ENCODE measurements at places on chromosomes 3 and 15.

DNA sequence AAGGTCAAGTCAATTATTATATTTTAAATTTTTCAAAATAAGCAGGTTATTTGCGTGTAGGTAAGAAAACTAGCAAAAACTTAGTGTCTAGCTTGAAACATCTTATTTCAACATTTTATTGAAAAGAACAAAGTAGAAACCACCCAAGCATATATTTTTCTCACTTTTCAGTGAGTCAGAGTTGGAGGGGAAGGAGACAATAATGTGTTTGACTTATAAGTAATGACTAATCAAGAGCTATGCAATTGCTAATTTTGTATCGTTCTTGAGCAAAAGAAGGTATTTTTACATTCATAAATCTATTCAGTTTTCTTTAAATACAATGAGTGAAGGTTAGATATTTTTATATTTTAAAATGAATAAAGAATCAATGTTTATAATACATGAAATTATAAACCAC, 54.4 kb upstream of the P2RY1 start:
- DNase-seq, result no peak

DNA sequence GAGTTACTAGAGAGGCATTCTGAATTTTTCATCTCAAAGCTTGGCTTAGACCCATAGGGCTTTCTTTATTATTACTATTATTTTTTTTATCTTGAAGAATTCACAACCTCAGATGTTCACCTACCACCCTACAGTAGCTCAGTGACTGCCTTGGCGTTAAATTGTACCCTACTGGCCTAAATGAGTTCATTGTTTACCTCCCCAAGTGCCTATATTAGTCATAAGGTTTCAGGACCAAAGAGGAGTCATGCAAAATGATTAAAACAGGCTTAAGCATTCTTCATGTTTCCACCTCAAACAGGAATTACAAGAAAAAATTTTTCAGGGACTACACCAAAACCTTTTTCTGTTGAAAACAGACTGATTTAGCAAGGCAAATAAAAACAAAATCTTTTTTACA, 751.5 kb downstream of the SQOR start:
- DNase-seq, result no peak

GRCh38 chr3:169998668-169999131, 32.1 kb downstream of the SEC62 start:
- DNase-seq, result no peak

- no peak for DNase-seq
Measured at GRCh38 chr3:97937205-97937604, 35.0 kb downstream of the RIOX2 start.

DNA sequence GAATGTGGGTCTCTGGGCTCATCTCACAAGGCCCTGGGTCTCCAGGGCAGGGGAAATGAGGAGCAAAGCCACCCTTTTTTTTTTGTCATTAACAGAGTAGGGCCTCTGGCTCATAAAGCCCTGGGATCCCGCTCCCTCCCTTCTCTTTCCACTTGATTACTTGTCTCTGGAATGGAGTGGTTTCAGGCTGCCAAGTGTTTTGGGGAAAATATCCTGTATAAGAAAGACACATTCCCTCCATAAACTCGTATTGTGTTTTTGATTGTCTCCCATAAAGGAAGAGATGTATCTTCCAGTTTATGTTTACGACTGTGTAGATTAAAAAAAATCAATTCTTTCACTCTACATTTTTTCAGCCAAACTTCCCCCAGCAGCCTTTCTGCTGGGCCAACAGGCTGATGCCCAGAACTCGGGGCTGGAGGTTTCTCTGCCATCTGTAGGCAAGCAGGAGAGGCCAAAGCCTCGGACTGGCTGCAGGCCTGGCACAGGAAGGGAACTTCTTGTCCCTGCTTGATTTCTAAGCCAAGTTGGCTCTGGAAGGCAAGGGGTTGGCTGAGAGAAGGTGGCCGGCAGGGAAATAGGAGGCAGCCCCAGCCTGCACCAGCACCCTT, 49.4 kb upstream of the INSYN1 start:
- DNase-seq, result no peak

DNA sequence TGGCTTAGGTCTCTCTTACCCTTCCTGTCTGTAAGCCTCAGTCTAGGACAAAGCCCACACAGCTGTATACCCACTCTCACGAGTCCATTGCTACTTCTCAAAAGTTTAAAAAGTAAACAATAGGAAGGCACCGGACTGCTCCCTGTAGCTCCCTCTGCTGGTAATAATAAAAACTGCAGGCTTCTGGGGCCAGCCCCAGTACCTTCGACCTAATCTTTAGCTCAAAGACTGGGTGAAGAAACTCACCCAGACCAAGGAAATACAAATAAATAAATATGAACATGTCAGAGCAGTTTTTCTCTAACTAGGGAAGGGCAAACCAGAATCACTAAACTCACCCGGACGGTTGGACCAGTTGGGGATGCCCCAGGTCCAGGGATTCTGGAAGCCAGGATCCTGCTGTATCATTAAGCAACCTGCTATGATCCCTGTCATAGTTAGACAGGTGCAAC, 5.0 kb downstream of the FAM219B start:
- DNase-seq, result peak; percentile 38

DNA sequence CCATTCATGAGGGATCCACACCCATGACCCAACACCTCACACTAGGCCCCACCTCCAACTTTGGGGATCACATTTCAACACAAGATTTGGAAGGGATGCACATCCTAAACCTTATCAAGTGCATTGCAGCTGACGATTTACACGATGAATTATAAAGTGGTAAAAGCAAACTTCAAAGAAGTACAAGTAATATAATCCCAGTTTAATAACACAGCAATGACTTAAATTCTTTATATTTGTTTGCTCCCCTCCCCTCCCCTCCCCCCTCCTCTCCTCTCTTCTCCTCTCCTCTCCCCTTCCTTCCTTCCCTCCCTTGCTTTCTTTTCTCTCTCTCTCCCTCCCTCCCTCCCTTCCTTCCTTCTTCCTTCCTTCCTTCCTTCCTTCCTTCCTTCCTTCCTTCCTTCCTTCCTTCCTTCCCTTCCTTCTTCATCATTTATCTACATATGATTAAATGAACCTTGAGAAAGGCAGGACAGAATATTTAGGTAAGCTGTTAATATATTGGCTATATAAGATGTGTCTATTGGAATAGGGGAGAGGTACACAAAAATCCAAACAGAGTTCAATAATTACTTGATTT, 46.3 kb upstream of the CLSTN2 start:
- no peak for DNase-seq

DNA sequence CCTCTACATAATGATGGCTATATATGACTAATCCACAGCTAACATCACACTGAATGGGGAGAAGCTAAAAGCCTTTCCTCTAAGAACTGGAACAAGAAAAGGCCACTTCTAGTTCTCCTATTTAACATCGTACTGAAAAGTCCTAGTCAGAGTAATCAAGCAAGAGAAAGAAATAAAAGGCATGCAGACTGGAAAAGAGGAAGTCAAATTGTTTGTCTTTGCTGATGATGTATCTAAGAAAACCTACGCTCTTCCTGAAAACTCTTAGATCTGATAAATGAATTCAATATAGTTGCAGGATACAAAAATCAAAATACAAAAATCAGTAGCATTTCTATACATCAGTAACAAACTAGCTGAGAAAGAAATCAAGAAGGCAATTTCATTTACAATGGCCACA, 116.9 kb downstream of the TP63 start:
- no peak for DNase-seq

- DNase-seq, result no peak
Measured at GRCh38 chr3:134810052-134810435, 15.0 kb downstream of the EPHB1 start.

GRCh38 chr3:177441813-177442646, 244.7 kb upstream of the TBL1XR1 start:
- DNase-seq, result no peak

GRCh38 chr15:98927022-98927421, 80.6 kb downstream of the PGPEP1L start:
- DNase-seq, result no peak

- DNase-seq, result no peak
Measured at GRCh38 chr15:71501344-71502076, 308.8 kb upstream of the NR2E3 start.

- DNase-seq, result no peak
Measured at GRCh38 chr3:39156421-39156820, 3.0 kb upstream of the CSRNP1 start.

- DNase-seq, result no peak
Measured at GRCh38 chr3:45537970-45538640, 56.4 kb upstream of the LIMD1 start.

DNA sequence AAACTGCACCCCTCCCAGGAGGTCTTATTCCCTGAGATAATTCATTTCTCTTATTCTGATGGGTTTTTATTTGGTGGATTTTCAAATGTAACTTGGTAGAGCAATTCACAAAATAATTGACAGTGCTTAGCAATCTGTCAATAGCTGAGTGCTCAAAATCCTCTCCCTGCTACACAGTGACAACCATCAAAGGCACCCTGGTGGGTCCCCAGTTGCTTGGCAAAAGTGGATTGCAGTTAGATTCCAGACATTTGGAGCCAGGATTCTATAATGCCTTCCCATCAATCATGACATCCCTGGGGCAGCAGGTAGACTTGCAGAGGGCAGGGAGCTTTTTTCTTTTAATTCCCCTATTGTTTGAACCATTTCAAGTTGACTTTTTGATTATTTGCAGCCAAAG, 59.0 kb downstream of the FHIT start:
- no peak for DNase-seq

GRCh38 chr3:183350164-183350563, 78.3 kb downstream of the MCF2L2 start:
- DNase-seq, result no peak

- DNase-seq, result no peak
Measured at GRCh38 chr3:32220006-32220405, 18.5 kb upstream of the CMTM8 start.

- DNase-seq, result no peak
Measured at GRCh38 chr3:42159706-42160472, 68.7 kb downstream of the TRAK1 start.

DNA sequence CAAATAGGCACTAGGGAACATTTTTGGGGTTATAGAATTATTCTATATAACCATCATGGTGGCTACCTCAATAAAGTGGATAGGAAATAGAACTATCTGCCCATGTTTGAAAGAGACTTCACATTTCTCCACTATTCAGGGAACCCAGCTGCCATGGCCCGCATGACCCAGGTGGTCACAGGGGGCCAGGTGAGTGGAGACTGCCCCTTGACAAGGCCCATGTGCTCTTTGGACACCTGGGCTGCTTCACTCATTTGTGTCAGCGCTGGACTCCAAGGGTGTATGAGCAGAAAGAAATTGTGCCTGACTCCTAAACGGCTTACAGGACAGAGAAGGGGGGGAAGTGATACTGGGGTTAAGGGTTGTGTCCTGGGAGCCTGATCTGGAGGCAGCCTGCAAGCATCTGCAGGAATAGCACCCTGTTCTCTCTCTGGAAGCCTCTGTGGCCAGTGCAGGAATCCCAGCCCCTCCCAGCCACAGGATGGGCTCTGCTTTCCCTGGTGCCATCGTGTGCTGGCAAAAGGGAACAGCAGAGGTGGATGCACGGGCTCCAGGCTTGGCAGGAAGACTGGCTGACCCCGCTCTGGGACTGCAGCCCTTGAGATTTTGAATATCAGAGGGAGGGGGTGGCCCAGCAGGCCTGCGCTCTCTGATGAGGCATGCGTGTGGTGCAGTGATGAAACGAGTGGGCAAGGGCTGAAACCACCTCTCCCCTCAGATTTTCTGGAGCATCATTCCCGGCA, 9.1 kb upstream of the C3orf22 start:
- DNase-seq, result no peak

- DNase-seq, result peak; percentile 20
Measured at GRCh38 chr15:80977627-80978036, 12.0 kb downstream of the MESD start.

- DNase-seq, result no peak
Measured at GRCh38 chr3:46395210-46395661, 11.6 kb downstream of the CCR5AS start.

All from activated CD4-positive, alpha-beta T cell treated with anti-CD3 and anti-CD28 coated beads for 1 hour (primary cell).